Activated T-cell treated with anti-CD3 and anti-CD28 coated beads for 48 hours (primary cell): ENCODE measurements at places on chromosomes 11 and 22.

DNA sequence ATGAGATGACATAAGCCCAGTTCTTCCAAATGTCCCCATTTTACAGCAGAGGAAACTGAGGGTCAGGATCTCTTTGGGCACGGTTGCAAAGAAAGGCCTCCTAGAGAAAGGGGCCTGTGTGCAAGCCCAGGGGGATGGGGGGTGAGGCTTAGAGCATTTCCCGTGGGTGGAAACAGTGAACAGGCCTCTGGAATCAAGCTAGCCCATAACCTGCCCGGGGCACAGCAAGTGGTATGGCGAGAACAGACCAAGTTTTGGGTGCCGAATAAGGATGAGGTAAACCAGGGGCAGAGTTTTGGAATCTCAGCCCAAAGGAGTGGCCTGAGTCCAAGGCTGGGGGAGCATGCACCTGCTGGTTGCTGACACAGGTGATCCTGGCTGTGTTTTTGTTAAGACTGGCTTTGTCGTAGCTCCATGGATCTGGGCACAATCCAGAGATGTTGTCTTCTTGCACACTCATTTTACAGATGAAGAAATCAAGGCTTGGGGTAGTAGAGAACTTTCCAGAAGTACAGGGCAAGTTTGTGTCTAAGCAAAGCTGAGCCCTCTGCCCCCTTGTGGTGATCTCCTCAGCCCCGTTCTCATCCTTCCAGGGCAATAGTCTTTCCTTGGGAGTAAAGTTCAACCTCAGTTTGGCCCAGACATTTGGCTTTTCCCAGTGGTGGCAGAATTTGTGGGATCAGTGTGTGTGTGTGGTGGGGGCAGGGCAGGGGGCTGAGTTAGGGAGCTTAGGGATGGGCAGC is 53.5 kb upstream of the MYEOV start:
- DNase-seq = no peak

DNA sequence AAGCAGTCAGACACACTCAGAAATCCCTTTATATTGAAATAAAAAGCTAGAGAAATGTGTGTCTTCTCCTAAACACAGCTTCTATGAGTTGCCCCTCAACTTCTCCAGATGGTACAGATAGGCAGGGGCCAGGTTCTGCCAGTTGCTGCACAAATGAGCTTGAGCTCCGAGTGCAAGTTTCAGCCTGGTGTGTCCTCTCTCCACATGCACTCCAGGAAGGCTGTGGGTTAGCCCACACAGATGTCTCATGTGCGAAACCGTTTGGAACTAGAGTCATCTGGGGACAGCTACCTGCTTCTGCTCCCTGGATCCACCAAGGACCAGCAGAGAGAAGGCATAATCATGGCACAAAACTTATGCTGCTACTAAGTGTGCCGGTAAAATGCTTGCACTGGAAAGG is 812.6 kb downstream of the OPCML start:
- DNase-seq = no peak

GRCh38 chr11:100930185-100930778 is 199.3 kb downstream of the PGR start:
- no peak for DNase-seq

DNA sequence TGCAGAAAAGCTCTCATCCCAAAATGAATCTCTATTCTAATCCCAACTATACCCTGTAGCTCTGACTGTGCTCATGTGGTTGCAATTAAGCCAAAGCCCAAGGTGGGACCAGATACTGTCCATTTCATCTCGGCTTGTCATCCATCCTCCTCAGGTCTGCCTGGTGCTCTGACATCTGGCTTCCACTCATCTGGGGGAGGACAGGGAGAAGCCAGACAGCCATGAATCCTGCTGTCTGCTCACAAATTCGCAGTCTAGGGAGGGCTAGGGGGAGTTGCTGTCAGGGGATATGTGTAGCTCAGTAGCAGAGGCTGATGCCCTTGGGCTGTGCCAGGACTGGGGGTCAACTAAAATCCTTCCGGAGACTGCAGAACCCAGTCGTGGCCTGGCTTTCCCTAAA is 167.1 kb downstream of the ETS1 start:
- DNase-seq = no peak

DNA sequence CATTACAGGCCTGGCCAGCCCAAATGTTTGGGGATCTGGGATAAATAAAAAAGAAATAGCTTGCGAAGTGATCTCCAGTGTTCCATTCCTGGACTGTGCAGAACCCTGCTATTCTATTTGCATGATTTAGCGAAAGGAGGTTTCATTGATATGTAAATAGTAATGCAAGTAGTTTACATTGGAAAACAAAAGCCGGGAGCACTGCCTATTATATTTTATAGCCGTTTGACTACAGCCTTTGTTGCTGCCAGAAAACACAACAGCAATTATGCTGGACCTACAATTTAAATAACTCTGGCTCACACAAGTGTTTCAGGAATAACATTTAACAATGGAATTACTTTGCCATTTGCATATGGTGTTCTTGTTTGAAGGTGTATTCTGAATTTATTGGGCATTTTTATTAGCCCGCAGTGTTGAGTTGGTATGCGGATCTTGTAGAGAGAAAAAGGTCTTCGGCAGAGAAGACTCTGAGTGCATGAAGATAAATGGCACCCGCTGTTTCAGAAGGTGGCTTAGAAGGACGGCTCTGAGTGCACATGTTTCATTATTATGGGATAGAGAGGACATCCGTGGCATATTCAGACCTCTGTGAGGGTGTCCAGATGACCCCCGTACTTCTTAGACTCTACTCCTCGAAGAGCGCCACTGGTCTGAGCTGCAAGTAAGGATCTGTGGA is 315.0 kb downstream of the BRD1 start:
- no peak for DNase-seq

DNA sequence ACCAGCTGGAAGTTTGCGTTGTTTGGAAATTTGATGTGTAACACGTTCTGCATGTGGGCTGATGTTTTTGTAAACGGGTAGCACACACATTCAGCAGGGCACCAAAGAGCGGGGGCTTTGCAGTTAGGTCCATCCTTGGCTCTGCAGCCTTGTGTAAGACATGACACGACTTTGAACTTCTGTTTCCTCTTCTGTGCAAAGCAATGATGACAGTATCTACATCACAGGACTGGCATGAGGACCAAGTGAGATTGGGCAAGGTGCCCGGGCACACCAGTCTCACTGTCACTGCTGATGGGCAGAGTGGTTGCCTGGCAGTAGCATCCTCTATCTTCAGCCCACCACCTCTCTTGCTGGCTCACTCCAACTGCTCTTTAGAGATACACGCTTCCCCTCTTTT is 3.3 kb downstream of the TCN2 start:
- no peak for DNase-seq

DNA sequence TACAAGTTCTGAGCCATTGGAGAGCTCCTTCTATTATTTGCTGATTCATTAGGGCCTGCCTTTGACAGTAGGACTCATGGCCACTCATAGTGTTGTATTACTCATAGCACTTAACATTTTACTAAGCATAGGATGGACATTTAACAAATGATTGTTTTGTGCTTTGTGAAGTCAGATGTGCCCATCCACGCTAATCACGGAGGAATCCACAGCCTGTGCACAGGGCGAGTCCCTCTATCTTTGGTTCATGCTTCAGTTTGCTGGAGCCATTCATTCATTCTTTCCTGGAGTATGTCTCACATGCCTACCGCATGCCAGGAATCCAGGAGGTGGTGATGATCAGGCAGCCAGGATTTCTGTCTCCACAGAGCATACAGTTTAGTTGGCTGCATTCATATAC is 254.1 kb downstream of the NTM start:
- no peak for DNase-seq

GRCh38 chr22:29152045-29152953 is 53.4 kb upstream of the EMID1 start:
- DNase-seq = no peak

GRCh38 chr22:36339171-36340065 is 48.3 kb downstream of the MYH9 start:
- DNase-seq = no peak

- DNase-seq = no peak
Measured at GRCh38 chr11:128346804-128347203, 240.6 kb downstream of the ETS1 start.

DNA sequence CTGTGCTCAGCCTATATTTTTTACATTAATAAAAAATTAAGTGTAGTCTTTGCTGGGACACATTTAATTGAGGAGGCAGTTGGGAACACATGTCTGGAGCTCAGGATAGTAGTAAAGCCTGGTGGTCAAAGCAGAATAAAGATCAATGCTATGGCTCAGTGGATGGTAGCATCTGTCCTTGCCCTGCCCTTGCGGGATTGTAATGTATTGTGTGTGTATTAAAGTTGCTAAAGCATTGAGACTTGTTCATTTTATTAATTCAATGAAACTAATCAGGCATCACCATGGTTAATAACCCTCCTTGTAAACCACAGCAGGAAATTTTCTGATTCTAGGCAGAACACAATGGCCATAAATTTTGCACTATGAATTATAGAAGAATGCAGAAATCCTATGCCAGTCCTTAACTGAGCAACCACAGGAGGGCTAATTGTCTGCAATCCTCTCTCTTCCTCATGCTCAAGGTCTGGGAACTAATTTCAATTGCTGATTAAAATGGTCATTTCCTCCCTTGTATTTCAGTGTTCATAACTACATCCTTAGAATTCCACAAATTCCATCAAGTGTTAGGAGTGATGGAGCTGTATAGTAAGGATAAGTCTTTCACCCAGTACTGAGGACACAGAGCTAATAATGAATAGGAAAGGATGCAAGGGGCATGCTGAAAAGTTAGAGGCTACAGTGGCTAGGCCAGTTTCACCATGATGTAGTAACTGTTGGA is 403.2 kb upstream of the DDI1 start:
- DNase-seq = no peak

- no peak for DNase-seq
Measured at GRCh38 chr11:126357055-126357962, 1.8 kb downstream of the ST3GAL4 start.

DNA sequence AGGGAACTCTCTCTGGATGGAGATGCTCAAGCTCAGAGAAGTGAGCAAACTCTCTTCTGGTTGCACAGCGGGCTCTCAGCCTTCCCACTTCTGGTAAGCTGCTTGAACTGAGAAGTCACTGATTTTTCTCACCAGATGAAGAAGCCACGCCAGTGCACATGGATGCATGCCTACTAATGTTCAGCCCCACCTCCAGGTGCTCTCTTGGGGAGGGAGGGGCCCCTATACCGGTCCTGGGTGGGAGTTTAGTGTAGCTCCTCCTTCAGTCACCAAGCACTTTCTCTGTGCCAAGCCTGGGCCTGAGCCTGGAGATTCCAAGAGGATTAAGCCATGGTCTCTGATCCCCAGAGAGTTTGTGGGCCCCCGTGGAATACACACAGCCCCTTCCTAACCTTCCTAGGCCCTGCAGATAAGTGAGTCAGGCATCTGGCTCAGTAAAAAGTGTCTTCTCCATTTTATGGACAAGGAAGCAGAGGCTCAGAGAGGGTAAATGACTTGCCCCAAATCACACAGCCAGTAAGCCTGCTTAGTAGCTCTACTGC is 142.2 kb downstream of the ST3GAL4 start:
- DNase-seq = no peak

DNA sequence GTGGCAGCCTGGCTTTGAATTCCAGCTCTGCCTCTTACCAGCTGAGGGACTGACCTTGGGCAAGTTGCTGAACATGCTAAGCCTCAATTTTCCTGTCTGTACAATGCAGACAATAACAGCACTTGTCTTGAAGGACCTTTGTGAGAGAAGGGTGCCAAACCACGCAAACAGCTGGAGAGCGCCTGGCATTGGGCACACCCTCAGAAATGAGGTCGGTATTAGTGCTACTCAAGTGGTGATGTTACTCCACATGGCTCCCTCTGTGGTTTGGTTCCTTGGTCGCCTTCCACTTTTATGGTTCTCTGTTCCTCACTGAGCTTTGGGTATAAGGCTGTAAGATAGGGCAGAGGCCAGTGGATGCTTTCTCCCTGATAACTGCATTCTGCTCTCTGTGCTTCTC is 8.2 kb downstream of the UBASH3B start:
- DNase-seq = no peak

- DNase-seq = no peak
Measured at GRCh38 chr11:88813233-88813915, 252.4 kb downstream of the GRM5 start.

DNA sequence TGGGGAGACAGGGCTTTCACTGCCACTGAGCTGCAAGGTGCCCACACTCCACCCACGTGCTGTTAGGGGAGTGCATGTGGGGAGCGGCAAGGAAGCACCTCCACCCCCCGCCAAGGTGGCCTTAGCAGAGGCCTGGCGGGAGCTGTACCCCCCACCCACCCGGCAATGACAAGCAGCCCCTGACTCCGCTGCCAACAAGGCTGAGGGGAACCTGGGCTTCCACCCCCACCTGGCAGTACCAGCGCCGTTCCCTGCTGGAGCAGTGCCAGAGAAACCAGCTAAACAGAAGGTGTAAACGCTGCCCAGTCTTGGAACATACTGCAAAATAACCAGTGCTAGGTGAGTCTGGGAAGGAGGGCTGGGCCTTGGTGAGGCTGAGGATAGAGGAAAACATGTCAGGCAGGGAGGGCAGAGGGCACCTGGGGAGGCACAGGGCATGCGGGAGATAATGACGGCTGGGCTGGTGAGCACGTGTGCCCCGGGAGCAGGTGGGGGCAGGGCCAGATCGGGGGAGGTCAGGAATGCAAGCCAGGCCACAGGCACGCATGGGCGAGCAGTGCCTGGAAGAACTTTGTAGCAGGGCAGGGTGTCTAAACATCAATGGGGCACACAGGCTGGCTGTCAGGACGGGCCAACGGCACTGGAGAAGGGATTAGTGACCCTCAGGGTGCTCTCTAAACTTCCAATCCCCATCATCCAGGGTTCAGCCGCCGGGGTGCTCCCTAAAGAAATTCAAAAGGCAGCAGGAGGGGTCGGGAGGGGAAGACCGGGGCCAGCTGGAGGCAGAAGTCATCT is 6.6 kb downstream of the CERK start:
- no peak for DNase-seq

GRCh38 chr22:35589756-35590093 is 27.4 kb downstream of the MB start:
- no peak for DNase-seq

GRCh38 chr11:117621226-117621625 is 175.8 kb downstream of the DSCAML1 start:
- no peak for DNase-seq

GRCh38 chr11:101185985-101186384 is 56.4 kb upstream of the PGR start:
- DNase-seq = no peak

DNA sequence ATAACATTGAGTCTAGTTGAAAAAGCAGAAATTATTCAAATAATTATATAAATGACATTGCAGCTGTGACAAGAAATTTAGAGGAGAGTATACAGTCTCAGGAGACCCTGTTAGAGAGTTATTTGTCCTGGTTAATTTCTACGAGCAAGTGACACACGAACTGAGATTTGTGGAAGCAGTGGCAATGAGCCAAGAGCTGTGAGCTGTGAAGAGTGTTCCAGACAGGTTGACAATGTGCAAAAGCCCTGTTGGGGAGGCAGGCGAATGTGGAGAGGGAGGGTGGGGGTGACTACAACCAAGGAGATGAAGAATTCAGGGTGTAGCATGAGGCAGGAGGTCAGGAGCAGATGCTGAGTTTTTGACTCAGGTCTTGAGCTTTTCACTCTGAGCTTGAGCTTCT is 620.2 kb upstream of the TENM4 start:
- no peak for DNase-seq

- DNase-seq = no peak
Measured at GRCh38 chr22:35299217-35299672, 449 bp upstream of the TOM1 start.
